ENCODE measurements at places on chromosomes 5 and 9.

DNA sequence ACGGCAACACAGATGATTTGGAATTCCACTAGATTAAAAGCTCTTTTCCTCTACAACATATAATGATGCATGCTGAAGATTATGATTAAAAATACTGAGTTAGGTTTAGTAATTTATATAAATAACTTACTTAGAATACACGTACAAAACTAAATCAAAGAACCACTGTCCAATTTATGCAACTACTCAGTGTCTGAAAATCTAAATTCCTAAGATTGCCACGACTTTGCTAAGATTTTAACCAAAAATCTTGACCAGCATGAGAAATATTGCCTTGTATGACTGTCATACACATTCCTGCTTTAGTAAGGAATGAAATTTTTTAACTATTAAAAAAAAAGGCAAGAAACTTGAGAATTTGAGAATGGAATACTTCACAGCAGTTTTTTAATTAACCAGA is 292.4 kb downstream of the ZNF608 start:
- no peak for DNase-seq

DNA sequence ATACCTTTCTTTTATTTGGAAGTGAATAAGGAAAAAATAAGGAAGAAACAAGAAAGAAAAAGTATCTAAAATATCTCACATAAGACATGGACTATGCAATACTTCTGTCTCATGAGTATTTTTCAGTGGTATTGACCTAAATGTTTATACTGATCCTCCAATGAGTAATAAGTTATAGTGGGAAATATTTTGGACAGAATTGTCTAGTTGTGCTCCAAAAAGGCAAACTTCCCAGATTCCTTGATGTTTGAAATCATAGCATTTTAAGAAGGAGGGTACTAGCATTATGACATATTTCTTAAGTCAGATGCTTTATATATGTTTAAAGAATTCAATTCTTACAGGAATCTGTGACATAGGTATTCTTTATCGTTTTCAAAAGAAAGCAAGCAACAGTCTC is 34.5 kb upstream of the BASP1 start:
- DNase-seq = no peak

DNA sequence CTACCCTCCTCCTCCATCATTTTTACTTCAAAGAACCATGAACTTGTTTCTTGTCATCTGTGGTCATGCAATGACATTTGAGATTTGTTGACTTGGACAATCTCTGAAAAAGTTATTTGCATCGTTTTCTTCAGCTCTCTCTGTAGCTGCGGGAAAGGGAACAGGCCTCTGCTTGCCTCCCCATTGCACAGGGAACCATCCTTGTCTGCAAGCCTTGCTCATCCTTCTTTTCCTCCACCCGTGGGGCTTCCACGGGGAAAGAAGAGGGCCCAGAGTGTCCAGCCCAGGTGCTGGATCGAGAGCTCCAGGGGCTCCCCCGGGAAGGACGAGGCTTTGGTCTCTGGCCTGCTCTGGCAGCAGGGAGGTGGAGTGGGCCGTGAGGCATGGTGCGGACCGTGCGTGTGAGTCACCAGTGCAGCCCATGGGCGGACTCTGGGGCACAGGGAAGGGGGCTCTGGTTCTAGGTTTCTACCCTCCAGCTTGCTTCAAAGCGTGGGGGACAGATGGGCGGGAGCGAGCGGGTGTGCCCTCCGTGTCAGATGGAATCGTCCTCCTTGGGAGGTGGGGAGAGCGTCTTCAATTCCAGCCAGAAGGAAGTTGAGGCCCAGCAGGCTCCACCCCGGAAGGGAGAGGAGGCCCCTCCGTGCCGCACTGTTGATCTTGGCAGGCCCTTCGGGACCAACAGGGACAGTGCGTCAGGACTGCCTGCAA is 6.0 kb upstream of the IRX4 start:
- DNase-seq = no peak

GRCh38 chr5:143835251-143835650 is 23.3 kb downstream of the HMHB1 start:
- DNase-seq = no peak

GRCh38 chr9:119005162-119005561 is 364.1 kb downstream of the BRINP1 start:
- DNase-seq = no peak

GRCh38 chr9:33129886-33130881 is 37.0 kb downstream of the B4GALT1 start:
- DNase-seq = no peak

- no peak for DNase-seq
These were observed 16.4 kb upstream of the ZBTB34 start for GRCh38 chr9:126844085-126844484.

- DNase-seq = no peak
These were observed 1.6 kb upstream of the PHYKPL start for GRCh38 chr5:178234121-178234749.

DNA sequence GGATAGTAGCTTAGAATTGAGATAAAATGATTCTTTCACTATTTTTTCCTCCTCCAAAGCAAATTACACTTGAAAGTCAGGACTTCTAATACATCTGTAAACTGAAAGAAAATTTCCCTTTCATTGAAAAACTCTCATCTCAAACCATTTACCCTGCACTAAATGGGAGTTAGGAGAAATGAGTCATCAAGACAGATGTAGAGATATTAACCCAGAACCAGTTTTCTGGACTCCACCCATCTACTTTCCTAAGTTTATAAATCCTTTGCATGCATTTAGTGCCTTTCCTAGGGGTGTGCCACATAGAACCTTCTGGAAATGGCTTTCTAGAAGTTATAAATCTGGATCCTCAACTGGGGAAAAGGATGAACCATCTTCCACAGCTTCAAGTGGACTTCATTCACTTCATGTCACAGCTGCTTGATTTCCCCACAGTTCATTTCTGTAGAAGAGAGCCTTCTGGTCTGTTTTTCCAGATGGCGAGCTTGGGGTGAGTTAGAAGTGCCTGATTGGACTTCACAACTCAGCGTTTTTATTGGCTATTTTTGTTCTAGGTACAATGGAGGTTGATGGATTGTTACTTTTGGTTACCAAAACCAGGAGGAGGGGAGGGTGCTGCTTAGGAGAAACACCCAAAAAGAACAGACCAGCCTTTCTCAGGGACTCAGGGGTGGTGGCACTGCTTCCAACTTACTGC is 72.5 kb upstream of the GPR151 start:
- DNase-seq = no peak

DNA sequence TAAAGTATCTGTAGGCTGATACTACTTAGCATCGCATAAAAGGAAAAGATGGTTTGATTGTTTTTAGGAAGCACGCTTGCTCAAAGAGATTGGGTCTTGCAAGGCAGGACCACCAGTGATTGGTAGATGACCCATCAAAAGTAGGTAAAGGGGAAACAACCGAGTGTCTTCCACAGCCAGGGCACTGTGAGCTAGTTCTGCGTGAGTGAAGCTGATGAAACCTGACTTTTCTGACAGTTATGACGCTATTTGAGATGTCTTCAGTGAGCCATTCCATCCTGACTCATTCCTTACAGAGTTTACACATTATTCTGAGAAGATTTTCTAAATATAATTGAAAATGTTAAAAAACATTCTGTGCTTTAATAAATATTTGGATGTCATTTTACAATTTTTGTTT is 49.7 kb downstream of the BASP1 start:
- no peak for DNase-seq

DNA sequence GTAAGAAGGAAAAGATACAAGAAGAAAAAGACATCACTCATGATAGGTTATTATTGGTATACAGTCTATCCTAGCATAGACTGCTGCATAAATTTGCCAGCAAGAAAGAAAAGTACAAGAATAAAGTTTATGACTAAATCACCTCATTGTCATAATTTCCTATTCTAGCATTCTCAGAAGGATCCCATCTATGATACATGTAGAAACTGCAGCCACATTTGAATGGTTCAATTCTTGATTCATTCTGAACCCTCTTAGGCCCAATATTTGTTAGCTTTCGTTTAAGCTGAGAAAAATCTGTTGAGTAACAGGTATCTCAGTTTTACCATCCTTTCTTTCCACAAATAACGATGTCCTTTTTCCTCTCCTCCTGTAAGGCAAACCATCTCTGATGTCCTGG is 21.2 kb downstream of the INVS start:
- DNase-seq = no peak

DNA sequence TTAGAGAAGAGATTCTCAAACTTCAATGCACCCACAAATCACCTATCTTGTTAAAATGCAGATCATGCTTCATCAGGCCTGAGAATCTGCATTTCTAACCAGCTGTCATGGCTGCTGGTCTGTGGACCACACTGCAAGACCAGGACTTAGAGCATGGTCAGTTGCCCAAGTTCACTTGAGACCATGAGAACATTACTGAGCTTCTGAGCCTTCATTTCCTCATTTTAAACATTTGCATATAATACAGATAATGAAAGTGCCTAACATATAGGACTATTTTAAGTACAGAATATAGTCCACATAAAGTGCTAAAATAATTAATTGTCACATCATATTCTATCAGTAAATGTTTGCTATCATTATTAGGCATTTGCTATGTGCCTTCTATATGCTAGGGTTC is 260.8 kb upstream of the TNC start:
- no peak for DNase-seq

- DNase-seq = no peak
These were observed 12.8 kb upstream of the NRARP start for GRCh38 chr9:137314561-137315560.

DNA sequence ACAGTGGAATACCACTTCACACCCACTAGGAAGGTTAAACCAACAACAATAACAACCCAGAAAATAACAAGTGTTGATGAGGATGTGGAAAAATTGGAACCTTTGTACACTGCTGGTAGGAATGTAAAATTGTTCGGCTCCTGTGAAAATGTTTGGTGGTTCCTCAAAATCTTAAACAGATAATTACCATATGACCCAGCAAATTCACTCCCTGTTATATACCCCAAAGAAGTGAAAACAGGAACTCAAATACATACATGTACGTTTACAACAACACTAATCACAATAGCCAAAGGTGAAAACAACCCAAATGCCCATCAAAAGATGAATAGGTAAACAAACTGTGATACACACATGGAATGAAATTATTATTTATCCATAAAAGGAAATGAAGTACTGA is 178.5 kb upstream of the PHYKPL start:
- DNase-seq = no peak

DNA sequence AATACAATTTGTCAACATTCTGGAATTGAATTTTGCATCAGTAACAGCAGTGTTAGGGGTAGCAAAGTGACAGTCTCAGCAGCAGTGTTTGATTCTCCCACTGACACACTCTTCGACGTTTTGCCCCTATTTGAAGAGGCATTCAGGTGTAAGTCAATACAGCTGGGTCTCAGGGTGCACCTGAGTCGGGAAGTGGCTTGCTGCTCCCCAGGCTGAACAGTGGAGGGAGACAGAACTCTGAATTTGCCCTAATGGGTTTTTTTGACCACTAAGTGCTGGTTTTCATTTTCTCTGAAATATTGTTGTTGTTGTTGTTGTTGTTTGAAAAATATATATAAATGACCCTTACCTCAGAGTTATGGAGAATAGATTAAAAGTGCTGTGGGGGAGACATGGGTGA is 223.2 kb downstream of the TLR4 start:
- DNase-seq = no peak

GRCh38 chr5:117594166-117594565 is 1019.5 kb upstream of the SEMA6A start:
- no peak for DNase-seq

DNA sequence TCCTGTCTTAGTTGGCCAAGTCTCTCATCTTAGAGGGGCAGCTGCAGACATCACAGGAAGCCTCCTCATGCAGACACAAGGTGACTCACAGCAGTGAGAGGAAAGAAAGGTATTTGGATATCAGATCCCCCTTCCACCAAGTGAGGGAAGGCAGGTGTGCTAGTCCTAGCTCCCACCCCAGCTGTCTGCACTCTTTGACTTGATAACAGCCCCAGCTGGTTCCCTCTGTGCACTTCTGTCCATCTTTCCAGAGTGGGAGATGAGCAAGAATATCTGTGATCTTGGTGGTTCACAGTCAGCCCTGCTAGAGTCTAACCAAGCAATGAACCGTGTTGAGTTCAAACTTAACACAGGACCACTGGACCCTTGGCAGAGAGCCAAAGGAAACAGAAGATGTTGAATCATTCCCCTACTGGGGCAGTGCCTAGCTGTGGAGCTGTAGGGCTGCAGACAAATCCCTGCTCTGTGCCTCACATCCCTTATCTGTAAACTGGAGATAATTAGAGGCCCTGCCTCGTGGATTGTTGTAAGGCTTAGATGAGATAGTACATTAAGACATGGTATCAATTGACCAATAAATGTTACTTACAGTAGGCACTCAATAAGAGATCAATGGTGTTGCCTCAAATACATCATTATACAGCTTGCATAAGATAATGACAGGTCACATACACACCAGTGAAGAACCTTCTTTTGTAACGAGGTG is 39.1 kb downstream of the SH3RF2 start:
- DNase-seq = no peak

- no peak for DNase-seq
These were observed 24.3 kb upstream of the TEX10 start for GRCh38 chr9:100377015-100377414.

- no peak for DNase-seq
These were observed 152.4 kb downstream of the MPDZ start for GRCh38 chr9:13127131-13127530.

DNA sequence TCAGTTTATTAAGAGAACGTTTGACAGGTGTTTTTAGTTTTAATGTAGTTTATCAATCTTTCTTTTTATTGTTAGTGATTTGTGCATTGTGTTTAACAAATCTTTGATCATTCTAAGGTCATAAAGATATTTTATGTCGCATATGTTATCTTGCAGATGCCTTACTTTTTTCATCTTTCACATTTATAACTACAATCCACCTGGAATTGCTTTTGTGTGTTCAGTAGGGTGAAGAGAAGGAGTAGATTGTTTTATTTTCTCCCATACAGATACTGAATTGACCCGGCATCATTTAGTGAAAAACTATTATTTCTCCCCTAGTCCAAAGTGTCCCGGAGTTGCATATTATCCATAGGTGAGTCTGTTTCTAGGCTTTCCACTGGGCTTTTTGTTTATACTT is 179.4 kb upstream of the RGMB start:
- DNase-seq = no peak

- DNase-seq = no peak
These were observed 68.4 kb downstream of the PAM start for GRCh38 chr5:102823441-102823874.

DNA sequence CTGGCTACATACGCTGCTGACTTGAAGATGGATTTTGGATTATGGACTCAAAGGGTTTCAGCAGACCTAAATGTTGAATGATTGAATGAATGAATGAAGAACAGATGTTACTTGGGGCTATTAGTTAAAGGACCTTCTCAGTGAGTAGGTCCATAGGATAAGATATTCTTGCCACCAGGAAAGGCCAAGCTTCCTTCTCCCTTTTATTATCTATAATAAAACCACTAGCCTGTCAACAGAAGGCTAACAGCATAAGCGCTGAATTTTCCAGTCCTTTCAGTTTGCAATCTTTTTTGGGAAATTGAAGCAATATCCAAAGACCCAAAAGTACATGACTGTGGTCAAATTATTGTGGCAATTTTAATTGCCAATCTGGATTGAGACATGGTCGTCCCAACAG is 113.3 kb downstream of the SV2C start:
- no peak for DNase-seq
